ENCODE measurements at places on chromosomes 1 and 21. TPM values are rescaled to one million over a fixed set of nuclear protein-coding genes. Genes with fewer than 3 reads are reported as not detected.

Gene COL24A1
- total RNA-seq: 1.5 TPM

Gene LINGO4
- not detected for total RNA-seq

Gene CTSE
- total RNA-seq: not detected

Gene UBXN11
- 15.7 TPM for total RNA-seq

Gene ECE1
- total RNA-seq: 66.2 TPM

Gene CA14
- total RNA-seq: 8.7 TPM

Gene CFAP107
- total RNA-seq: not detected

Gene EPHA8
- total RNA-seq: not detected

Gene UBE2U
- total RNA-seq: not detected

Gene ASTN1
- total RNA-seq: 0.79 TPM

Gene GBP6
- total RNA-seq: not detected

Gene C1orf53
- 6.0 TPM for total RNA-seq

Gene AGT
- 130 TPM for total RNA-seq

Gene C21orf91
- total RNA-seq: 9.0 TPM

Gene NR1I3
- not detected for total RNA-seq

Gene NBPF4
- total RNA-seq: not detected

DNA sequence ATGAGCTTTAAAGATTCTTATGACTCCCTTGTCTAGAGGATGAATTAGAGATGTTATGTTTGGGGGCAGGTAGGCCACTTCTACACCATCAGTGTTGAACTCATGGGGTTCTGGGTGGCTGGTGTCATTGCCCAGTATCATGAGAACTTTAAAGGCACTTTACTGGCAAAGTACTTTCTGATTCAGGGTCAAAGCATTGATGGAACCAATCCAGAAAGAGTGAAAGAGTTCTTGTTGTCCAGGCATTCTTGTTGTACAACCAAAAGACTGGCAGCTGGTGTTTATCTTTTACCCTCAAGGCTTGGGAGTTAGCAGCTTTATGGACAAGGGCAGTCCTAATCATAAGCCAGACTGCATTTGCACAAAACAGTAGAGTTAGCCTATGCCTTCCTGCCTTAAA lies 673.0 kb downstream of the USP25 start:
- no peak for DNase-seq

GRCh38 chr1:180246579-180246978 lies 16.5 kb downstream of the LHX4 start:
- no peak for DNase-seq

DNA sequence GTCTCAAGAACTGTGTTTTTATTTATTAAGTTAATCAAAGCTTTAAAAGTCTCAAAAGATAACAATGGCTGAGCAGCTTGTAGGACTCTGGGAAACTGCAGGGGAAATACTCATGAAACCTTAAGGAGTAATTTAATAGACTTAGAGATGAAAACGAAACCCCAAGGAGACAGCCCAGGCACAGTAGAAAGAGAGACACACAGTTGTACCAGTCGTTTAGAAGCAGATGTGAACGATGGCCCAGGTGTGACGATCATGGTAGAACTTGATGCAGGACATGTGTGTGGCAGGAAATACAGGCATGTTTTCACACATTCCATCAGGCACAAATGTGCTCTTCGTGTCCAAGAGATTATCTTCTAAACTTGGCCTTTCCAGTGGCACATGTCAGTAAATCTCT lies 21.2 kb upstream of the MRPS6 start:
- DNase-seq: no peak

- DNase-seq: no peak
Observed at GRCh38 chr1:215872658-215873057, 305.6 kb downstream of the KCTD3 start.

- no peak for DNase-seq
Observed at GRCh38 chr1:198883184-198883583, 244.3 kb downstream of the PTPRC start.

- DNase-seq: no peak
Observed at GRCh38 chr21:35127851-35128250, 78.7 kb upstream of the RUNX1 start.

- no peak for DNase-seq
Observed at GRCh38 chr21:30714946-30715345, 3.6 kb downstream of the KRTAP21-3 start.

DNA sequence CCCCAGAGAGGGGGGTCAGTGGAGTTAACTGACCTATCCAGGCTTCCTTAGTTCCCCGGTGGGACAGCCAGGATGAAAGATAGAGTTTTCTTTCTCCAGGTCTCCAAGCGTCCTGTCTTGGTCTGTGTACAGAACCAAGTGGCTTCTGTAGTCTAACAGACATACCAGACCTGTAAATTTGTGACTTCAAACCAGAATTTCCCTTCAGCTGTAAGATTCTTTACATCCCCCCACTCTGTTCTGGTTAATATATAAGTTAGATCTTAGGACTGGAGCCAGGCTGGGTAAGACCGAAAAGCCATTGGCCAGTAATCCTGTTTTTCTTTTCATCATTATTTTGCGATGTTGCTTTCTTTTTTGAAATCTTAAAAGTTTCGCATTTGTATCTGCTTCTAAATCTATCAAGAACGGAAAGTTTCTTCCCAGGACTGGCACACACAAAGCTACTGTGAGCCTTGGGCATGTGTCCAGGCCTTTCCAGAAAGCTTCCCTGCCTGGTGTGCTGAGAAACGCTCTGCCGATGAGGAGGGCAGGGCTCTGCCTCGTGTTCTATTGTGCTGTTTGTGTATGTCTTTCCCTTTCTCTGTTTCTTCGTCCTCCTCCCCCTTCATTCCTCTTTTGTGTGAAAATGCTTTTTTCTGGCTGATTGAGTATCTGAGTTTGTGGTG lies 72.3 kb downstream of the RGL1 start:
- DNase-seq: peak; percentile 81

- no peak for DNase-seq
Observed at GRCh38 chr21:25890001-25890400, 155.2 kb downstream of the GABPA start.

DNA sequence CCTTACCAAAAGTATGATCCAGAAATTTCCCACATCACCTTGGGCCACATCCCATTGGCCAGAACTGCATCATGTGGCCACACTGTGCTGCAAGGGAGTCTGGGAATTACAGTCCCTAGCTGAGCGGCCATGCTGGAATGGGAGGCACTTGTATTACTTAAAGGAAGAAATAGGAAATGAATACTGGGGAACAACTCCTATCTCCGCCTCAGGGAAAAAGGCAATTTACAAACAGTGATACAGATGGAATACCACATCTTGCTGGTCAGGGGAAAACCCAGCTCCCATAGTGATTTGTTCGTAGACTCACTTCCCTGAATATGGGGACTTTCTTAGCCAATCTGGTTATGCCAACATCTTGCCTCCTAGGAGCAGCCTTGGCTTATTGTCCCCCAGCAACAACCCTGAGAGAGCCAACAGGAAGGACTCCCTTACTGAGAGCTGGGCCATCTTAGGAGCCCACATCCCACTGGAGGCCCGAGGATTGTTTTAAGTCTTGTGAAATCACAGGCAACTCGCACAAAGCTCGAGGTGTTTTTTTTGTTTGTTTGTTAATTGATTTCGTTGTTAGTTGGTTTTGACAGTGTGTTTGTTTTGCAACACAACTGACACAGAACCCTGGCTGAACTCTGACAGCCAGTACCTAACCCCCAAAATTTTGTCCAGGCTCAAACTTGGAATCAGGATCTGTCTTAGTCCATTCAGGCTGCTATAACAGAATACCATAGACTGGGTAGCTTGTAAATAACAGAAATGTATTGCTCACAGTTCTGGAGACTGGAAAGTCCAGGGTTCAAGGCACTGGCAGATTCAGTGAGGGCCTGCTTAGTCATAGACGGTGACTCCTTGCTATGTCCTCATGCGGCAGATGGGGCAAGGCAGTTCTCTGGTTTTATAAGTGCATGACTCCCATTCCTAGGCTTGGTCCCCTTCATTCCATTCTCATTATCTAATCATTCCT lies 14.9 kb downstream of the CDA start:
- DNase-seq: no peak

GRCh38 chr1:221439747-221440501 lies 302.0 kb downstream of the DUSP10 start:
- no peak for DNase-seq

DNA sequence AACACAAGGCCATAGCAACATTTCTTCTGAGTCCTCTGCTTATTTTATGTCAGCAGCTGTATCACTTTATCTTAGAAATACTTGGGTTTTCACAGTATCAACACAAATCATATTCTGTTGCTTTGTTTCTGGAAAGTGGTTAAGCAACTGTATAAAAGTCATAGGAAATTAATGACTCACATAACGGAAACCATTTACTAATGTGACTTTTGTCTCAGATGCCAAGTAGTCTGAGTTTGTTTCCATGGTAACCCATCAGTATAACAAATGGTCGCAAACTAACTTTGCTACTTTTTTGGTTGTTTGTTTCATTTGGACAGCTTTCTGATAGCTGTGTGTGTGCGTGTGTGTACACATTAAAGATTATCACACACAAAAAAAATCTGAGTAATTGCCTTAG lies 31.1 kb downstream of the EEIG2 start:
- DNase-seq: no peak

DNA sequence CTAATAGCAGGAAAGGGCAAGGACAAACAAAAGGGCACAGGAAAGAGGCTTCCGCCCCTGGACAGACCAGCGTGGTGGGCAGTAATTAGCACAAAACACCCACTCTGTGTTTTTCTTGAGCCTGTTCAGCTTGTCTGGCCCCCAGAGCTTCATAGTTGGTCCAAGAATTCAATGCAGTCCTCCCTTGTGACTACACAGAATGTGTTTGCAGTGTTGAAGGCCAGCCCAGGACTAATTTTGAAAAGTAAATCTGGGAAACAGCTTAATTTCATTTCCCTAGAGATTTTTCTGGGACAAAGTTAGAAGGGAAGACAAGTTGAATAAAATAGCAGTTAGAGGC lies 49.2 kb upstream of the LMO4 start:
- no peak for DNase-seq

- DNase-seq: no peak
Observed at GRCh38 chr1:219582865-219583264, 30.0 kb downstream of the ZC3H11B start.

GRCh38 chr1:64575881-64576676 lies 106.2 kb downstream of the CACHD1 start:
- DNase-seq: no peak

GRCh38 chr1:113958691-113959090 lies 20.6 kb upstream of the OLFML3 start:
- no peak for DNase-seq

GRCh38 chr1:166944186-166944967 lies 31.0 kb downstream of the ILDR2 start:
- no peak for DNase-seq

GRCh38 chr1:31249854-31250253 lies 10.2 kb upstream of the NKAIN1 start:
- DNase-seq: no peak

DNA sequence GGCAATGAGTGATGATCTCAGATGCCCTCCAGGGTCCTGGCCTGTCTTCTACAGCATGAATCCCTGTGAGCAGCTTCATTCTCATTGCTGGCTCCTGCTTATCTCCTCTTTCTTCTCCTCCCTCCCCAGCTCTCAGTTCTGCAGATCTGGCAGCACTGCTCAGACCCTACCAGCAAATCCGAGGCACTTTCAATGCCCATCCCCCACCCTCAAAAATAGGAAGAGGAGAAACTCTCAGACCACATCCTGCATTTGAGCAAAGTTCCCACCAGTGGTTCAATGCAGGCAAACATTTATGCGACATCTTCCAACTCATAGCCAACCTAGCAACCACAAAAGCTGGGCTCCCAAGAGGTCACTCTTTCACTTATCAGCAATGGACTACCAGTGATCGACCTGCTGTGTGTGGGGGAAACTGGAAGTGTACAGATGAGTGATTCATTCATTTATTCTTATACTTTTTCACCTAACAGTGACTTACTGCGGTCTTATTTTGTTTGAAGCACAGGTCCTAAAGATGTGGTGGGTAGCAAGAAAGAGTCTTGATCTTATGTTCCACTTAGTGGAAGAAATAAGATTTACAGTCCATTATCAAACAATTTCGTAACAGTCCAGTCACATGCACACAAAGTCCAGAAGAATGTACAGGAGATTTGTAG lies 5.8 kb upstream of the CHI3L2 start:
- no peak for DNase-seq

GRCh38 chr1:172405912-172406311 lies 14.6 kb upstream of the C1orf105 start:
- no peak for DNase-seq

DNA sequence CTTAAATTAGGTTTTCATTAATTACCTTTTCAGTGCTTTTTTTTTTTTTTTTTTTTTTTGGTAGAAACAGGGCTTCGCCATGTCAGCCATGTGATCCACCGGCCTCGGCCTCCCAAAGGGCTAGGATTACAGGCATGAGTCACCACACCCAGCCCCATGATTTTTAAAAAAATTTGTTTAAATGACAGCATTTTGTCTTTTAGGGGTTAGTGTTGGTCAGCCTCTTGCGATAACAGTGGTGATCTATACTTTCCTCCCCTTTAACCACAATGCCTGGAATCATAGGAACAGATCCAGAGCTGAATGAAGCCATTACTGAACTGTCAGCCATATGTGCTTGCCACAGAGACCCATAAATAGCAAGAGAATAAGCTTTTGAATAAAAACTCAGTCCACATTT lies 73.9 kb downstream of the CACHD1 start:
- DNase-seq: no peak

- DNase-seq: no peak
Observed at GRCh38 chr1:76948846-76949245, 81.6 kb downstream of the ST6GALNAC5 start.

DNA sequence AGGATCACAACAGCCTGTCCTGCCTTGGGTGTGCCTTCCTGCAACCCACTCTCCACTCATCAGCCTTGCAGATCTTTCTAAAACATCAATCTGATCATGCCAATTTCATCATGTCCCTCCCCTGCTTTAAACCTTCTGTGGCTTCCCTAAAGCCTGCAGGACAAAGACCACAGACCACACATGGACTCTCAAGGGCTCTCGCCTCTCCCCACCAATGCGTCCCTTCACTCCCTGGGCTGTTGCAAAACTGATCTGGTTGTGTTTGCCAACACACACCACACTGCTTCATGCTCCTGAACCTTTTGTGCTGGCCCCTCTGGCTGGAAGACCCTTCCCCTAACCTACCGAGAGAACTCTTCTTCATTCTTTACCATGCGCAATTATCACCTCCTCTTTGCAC lies 72.4 kb downstream of the ITPKB start:
- DNase-seq: no peak

- DNase-seq: no peak
Observed at GRCh38 chr1:228393268-228393701, 13.3 kb downstream of the TRIM11 start.

DNA sequence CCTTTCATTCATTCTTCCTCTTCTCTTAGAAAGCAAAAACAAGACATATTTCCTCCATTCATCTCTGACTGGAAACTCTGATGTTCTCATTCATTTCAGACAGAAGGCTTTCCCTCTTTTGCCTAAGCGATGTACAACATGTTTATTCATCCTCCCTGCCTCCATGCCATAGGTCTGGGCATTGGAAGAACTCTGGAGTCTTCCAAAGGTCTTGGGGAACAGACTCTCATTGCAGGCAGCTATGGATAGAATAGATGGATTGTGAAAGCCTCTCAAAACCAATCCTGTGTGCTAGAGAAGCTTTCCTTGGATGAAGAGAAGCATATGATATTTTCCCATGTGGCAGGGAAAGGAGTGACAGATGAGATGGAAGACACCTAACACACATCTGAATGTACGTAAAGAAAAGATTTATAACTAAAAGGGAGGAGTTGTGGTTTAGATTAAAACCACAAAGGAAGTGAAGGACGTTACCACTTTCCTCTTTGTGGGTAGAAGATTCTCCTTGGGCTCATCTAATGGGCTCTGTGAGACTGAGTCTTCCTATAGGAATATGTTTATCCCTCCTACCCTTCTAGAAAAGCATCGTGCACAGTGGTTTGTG lies 38.7 kb downstream of the BCL9 start:
- no peak for DNase-seq

GRCh38 chr1:77540501-77541161 lies 141.8 kb downstream of the ZZZ3 start:
- DNase-seq: no peak
